ENCODE measurements at places on chromosomes 3 and 15.
A peak's percentile ranks its signal among the peaks of the same experiment; 100 is the strongest.

- no peak for DNase-seq
These were observed 3.9 kb downstream of the MEGF11 start for GRCh38 chr15:66249605-66250174.

- DNase-seq = peak; percentile 84
These were observed 63.3 kb downstream of the RPLP1 start for GRCh38 chr15:69515926-69516325.

GRCh38 chr3:128844502-128844901, 34.9 kb upstream of the ACAD9 start:
- no peak for DNase-seq

DNA sequence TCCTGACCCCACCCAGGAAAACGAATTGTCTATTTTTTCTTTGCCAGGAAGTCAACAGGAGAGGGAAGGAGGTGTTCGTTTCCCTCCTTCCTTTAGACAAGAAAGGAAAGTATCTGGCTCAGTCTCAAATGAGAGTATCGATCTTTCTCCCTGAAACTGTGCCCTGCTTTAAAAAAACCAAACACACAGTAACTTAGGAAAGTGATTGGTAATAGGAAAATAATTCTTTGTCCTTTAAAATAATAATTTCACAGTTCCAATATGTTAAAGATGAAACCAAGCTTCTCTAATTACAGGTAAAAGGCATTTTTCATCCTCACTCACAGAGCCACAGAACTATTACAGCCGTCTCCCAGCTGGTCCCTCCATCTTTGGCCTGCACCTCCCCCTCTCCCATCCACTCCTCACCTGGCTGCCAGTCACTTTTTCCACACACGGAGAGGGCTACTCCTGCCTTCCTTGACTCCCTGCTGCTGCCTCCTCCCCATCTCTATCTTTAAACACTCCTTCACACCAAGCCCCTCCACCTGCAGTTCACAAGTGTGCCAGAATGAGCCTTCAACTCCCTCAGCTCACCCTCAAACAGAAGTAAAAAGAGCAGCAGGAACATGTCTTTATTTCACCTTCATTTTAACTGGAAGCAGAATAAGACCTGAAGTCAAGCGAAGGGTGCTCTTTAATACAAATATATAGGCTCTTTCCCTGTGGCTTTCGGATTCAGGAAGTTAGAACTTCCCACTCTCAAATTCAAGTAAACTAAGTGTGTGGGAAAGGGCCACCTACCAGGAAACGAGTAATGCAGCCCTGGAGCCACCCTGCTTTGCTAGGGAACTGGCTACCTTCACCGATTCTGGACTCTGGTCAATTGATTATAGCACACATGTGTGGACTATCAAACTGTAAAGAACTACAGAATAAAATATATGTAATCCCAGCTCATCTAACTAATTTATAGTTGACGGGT, 116.4 kb downstream of the SENP2 start:
- DNase-seq = peak; percentile 55

DNA sequence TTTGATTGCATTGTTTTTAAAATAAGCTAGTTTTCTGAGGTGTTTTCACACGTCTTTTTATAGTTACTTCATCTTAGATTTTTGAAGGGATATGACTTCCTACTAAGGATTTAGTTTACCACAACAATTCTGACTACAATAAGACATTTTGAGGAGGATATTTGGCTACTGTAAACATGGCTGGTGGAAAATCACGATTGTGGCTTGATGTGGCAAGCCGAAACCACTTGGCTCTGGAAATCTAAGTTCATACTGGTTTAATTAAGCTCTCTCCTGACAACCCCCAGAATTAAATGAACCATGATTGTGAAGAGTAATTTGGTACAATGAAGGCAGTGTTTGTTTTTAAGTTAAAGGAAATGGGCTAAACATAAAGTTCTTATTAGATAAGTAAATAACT, 30.8 kb downstream of the ST3GAL6 start:
- DNase-seq = no peak

DNA sequence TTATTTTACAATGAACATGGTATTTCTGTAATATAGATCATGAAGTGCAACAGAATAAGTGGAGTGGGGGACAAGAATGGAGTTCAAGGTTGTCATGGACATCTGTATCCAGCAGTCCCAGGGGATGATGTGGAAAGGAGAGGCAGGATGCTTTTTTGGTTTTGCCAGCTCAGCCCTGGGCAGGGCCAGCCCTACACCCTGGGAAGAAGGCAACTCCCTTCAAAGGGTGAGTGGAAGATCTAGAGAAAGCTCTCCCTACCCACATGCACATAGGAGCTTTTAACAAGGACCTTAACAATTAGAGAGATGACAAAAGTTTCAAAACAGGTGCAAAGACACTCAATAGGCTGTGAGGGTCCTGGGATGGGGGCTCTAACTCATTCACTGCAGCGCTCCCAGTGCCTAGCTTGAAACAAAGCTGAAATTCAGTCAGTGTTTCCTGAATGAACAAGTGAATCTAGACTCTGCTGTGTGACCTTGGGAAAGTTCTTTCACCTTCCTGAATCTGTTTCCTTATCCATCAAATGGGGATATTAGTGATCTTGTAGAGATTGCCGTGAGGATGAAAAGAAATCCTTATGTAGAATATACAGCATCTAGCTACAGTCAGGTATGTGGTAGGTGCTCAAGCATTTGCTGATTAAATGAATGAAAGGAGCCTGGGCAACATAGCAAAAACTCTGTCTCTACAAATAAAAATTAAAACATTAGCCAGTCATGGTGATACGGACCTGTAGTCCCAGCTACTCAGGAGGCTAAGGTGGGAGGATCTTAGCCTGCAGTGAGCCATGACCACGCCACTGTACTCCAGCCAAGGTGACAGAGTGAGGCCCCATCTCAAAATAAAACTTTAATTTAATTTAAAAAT, 14.3 kb downstream of the BHLHE40 start:
- DNase-seq = no peak

DNA sequence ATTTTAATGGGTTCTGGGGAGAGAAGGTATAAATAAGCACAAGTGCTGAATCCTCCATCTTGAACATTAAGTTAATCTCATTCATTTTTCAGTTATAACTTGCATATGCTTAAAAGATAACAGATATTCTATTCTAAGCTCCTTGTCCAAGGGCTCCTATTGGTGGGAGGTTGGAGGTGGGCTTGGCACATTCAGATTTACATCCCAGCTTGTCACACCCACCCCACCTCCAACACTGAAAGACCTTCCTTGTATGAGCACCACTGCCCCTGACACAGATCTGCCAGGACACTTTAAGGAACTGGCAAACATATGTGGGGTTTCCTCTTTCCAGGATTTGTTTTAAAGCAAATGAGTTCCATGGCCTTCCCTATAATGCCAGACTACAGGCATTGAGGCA, 30.6 kb downstream of the HOMER2 start:
- no peak for DNase-seq

DNA sequence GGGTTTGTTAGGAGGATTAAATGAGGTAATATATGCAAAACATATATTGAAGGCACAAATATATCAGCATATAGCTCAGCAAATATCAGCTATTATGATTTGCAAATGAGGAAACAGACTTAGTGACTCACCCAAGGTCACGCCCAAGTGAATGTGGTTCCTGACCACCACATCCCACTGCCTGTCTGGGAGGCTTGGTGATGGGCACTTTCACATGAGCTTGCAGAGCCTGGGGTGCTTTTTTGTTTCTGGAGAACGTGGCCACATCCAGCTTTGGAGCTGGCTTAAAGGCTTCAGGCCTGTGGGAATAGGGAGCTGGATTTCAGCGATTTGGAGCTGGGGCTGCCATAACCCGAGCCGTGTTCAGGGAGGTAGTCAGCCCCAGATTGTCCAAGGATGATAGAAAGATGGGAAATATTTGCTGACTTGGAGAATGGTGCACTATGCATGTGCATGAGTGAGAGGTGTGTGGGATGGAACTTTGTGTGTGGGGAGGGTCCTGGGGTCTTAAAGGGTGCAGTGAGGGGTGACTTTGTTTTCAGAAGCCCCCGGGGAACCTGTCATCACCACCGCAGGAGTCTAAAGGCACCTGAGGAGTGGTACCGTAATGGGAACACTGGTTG, 12.0 kb upstream of the FGD5 start:
- peak; percentile 96 for DNase-seq

GRCh38 chr15:88690331-88690730, 51.5 kb downstream of the ISG20 start:
- DNase-seq = no peak

GRCh38 chr3:37107846-37108245, 66.5 kb downstream of the LRRFIP2 start:
- DNase-seq = no peak

- DNase-seq = no peak
These were observed 182.3 kb downstream of the BBX start for GRCh38 chr3:107705046-107705445.

- no peak for DNase-seq
These were observed 63.7 kb upstream of the CRTC3 start for GRCh38 chr15:90465930-90466567.

DNA sequence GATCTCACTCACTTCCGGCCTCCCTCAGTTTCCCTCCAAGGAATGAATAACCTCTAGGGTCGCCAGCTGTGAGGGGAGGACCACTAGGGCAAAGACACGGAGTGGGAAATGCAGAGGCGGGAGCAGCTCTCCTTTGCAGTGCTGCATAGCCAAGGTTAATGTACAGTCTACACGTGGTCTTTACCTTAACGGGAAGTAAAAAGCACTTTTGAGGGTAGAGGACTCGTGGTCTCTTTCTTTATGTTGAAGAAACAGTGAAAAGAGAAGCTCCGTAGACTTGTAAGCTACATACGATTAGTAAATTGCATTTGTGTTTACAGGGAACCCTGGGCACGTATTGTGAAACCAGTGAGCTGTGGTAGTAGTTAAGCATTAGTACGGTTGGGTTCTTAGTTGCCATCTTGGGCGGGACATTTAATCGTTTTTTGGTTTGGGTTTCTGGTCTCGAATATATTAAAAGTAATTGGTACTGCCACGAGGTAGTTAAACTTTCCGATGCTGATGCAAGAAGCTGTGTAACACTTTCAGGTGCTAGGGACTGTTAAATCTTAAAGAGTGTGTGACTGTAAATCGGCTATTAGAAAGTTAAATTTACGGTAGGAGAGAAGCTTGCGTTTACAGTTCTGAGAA, 828 bp downstream of the U2SURP start:
- peak; percentile 57 for DNase-seq

GRCh38 chr15:64438653-64439447, 21.5 kb upstream of the ZNF609 start:
- no peak for DNase-seq

DNA sequence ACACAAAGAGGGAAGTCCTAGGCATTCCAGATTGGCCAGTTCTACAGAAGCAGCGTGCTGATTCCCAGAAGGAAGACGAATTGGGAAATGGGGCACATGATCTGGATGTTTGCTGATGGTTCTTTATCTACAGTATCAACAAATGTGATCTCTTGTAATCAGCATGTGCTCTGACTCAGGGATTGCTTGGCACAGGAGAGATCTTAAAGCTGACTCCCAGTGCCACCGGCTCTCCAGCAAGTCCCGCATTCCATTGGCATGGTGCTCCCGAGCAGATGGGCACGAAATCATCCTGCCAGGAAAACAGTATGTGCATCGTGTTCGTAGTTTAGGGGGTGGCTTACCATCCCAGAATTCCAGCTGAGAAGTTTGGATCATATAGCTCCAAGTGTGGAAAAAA, 259.9 kb upstream of the NR2F2 start:
- DNase-seq = no peak

DNA sequence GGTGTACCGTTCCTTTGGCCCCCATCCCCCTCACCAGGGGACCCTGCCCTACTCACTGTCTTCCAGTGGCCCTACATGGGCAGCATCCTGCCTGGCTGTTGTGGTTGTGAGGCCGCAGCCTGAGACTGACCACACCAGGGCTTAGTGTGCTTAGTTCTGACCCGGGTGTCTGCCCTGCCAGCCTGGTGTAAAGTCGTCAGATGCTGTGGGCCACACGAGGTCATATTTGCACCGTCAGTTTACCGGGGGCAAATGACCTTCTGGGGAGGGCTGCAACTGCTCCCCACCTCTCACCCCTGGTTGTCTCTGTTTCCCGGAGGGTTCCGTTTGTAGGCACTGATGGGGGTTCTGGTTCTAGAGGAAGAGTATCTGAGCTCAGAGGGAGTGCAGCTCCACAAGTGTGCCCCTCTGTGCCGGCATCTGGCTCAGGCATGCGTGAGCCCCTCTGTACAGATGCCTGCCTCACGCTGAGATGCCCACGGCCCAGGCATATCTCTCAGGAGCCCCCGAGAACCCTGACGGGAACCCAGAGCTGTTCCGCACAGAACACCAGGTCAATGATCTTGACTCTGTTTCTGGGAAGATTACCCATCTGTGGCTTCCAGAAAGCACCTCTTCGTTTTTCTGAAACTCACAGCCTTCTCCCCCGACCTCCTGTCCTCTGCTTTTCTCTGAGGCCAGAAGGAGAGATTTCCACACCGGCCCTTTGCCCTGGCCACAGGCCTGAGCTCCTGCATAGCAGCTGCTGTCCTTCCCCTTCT, 19.2 kb downstream of the KLF13 start:
- DNase-seq = no peak

DNA sequence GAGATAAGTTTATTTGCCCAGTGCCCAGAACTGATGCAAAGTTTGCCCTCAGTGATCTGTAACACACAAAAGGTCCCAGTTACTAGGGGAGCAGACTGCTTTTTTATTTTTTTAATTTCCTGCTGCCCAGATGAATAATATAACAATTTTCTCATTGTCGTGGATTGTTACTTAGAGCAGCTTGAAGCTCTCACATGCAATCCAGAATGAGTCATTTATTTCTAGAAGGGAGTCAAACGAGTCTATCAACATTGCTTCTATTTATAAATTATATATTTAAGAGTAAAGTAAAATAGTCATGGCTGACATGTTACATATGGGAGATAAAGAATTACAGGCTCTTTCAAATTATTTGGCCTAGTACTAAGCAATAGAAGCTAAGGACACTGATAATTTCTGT, 41.3 kb downstream of the MEIS2 start:
- no peak for DNase-seq

DNA sequence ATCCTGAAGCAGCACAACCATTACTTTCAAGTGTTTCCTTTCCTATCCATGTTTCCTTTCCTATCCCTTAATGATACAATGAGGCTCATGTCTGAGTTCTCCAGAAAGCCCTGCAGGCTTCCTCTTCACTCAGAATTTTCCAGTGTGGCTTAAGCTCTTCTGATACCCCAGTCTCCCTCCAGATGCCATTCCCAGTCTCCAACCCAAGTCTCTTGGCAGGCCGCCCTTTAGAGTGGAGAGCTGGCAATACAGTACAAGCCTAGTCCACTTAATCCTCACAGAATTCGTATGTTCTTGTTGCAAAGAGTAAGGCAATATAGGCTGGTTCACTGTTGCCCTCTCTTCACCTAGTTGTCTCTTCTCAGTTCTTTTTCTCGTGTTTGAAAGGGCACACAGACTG, 503.9 kb upstream of the MDFIC2 start:
- no peak for DNase-seq

DNA sequence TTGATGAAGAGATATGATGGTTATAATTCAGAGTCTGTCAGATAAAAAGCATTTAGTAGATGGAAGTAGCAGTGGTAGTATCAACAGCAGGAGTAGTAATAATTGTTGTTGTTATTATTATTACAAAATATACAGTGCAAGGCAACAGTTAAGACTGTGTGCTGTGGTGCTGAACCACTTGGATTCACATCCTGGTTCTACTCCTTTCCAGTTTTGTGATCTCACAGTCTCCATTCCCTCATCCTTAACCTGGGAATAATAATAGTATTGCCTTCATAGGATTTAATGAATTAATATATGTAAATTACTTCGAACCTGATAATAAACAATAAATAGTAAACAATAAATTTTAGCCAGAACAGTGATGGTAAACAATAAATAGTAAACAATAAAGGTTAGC, 37.1 kb upstream of the TSC22D2 start:
- DNase-seq = no peak

Data from inflammatory macrophage treated with lipopolysaccharide for 4 hours (primary cell).